ENCODE measurements at places on chromosomes 2 and 18.

- DNase-seq = no peak
These were observed 432.5 kb upstream of the LRRTM1 start for GRCh38 chr2:80737047-80737446.

GRCh38 chr2:194301946-194302345, 1355.1 kb upstream of the SLC39A10 start:
- no peak for DNase-seq

DNA sequence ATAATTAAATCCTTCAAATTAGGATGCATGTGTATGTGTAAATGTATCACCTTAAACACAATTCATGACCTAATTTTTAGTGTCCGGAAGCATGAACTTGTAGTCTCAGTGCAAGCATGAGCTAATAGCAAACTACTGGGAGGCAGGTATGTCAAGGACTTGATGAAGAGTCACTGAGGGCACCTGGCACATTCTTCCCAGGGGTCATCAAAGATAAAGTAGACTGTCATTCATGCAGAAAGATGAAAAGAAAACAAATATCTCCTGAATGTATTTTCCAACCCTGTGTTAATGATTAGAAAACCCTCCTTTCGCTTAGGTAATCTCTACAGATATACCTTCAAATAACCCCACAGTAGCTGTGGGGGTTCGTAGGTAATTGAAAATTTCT, 234.9 kb downstream of the SOCS6 start:
- DNase-seq = no peak

- DNase-seq = no peak
These were observed 108.9 kb upstream of the ITGA4 start for GRCh38 chr2:181348107-181348837.

DNA sequence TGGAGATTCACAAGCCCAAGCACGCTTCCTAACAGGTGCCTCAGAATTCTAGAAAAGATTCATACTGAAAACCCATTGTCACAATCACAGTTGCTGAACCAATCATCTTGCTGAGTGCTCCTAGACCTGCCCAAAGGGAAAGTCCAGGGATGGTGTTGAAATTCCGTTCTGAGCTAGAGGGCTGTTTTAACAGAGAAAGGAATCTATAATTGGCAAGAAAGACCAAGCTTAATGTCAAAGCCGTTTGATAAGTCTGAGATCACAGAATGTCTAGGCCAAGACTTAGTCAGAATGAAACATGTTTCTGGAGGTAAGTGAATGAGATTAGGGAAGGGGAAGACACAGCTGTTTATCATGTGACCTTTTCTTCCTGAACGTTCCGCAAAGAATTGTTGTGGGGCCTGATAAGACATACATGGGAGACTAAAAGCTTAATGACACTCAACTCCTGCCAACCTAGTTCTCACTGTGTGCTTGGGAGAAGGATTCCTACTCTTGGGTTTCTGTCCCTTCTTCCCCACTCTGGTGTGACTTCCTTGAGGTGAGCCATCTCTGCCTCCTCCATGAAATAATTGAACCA, 27.5 kb downstream of the PMAIP1 start:
- DNase-seq = no peak

GRCh38 chr2:233288663-233289062, 19.0 kb upstream of the SAG start:
- DNase-seq = no peak

DNA sequence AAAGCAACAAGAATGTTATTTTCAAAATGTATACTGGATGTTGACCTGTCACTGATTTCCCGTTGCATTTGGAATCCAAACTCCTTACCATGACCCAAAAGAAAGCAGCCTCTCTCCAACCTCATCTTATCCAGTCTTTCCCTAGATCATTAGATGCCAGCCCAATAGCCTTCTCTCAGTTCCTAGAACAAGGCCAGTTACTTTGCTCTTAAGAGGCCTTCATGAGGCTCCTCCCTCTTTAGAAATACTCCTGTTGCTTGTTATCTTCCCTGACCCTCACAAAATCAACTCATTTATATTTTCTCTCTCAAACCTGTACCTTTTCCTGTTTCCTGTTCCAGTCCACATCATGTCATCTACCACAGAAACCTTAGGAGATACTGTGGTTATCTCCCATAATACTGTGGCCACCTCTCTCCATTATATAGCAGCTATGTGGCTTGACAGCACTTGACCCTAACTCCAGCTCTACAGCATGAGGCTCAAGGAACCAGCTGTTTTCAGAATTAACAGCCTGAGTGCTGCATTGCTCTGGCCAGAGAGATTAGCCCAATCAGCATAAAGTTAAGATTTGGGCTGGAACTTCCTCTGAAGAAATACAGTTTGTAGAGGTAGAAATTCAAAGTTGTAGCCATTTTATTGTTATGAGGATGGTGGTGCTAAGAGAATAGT, 22.8 kb downstream of the SRBD1 start:
- no peak for DNase-seq

- DNase-seq = no peak
These were observed 48.0 kb downstream of the PID1 start for GRCh38 chr2:229223107-229223506.

GRCh38 chr18:24810561-24811305, 350.3 kb downstream of the HRH4 start:
- no peak for DNase-seq

DNA sequence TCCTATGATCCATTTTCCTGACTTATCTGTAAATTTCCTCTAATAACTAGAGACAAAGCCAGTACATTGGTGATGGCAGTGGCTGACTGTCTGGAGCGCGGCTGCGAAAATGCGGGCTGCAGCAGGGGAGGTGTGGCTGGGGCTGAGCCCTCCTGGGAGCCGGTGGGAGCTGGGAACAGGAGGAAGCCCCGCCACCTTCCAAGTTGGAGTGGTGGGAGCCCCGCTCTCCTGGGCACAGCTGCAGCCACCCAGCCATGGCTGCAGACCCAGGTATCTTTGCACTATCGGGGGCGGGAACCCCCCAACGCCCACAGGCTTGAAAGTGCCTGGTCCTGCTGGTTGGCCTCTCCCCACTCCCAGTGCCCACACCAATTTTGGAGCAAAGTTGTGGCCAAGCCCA, 633.0 kb upstream of the TMEFF2 start:
- DNase-seq = no peak

GRCh38 chr2:136021976-136022375, 36.5 kb upstream of the DARS1 start:
- no peak for DNase-seq

- DNase-seq = no peak
These were observed 5.0 kb upstream of the MYL12B start for GRCh38 chr18:3256693-3257626.

- no peak for DNase-seq
These were observed 81.4 kb downstream of the ACAA2 start for GRCh38 chr18:49731860-49732311.

GRCh38 chr2:36982467-36982866, 16.1 kb upstream of the STRN start:
- DNase-seq = no peak

DNA sequence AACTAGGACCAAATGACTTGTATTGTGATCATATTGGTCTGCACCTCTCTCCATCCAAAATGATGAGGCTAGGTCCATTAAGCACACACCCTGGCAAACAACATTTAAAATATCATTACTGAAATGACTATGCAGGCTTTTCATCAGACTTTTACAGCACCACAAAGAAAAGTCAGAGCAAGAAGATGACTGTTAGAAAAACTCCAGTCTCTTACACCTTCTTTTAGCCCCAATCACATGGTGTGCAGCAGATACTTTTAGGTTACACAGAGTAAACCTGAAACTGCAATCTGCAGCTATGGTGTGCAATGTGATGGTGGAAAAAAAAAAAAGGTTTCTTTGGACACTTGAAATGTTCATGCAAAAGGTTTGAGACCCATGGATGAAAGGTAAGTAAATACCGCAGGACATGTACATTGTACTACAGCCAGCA, 5.4 kb upstream of the POLI start:
- no peak for DNase-seq

GRCh38 chr2:224669449-224669848, 46.7 kb downstream of the CCDC195 start:
- no peak for DNase-seq

GRCh38 chr2:174794851-174795374, 30.6 kb upstream of the CHRNA1 start:
- no peak for DNase-seq

GRCh38 chr2:134431838-134432434, 178.1 kb downstream of the MGAT5 start:
- no peak for DNase-seq

DNA sequence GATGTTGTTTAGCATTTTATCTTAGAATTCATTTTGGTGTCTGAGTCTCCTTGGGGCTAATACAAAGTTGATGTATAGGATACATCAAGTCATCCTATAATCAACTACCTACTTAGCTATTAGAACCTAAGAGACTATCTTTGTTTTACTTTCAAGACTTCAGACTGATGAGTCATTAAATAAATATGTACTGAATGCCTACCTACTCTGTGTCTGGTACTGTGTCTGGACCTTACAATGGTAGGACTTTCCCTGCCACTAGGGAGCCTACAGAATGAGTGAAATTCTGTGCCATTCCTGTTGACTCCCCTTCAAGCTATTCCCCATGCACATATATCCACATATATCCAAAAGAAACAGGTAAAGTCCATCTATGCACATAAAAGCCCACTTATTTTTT, 114.5 kb downstream of the ERBB4 start:
- no peak for DNase-seq

GRCh38 chr2:1742681-1743395, 1.5 kb downstream of the PXDN start:
- no peak for DNase-seq

- DNase-seq = no peak
These were observed 173.1 kb downstream of the ANKRD30B start for GRCh38 chr18:14921031-14921430.

- no peak for DNase-seq
These were observed 1.9 kb downstream of the TANC1 start for GRCh38 chr2:158970241-158970751.

DNA sequence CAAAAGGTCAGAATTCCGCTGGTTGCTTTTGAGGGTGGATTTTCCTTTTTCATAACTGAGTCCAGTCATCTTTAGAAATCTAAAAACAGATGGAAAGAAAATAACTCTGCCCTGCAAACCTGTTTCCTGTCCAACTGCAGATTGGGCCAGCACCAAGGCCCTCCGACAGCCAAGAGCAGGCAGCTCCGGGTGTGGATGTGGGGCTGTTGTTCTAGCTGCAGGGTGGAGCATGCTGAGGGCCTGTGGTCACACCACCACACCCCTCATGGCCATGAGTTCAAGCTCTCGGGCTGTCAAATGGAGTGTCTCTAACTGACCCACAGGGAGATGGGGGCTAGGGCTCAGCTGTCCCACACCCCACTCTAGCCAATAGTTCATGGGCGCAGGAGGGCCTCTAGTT, 69.3 kb upstream of the BZW1 start:
- DNase-seq = no peak

GRCh38 chr2:151543876-151544275, 134.2 kb downstream of the RIF1 start:
- no peak for DNase-seq

- no peak for DNase-seq
These were observed 22.4 kb downstream of the TET3 start for GRCh38 chr2:74007121-74007520.

GRCh38 chr2:17971531-17972125, 93.2 kb downstream of the KCNS3 start:
- DNase-seq = no peak

DNA sequence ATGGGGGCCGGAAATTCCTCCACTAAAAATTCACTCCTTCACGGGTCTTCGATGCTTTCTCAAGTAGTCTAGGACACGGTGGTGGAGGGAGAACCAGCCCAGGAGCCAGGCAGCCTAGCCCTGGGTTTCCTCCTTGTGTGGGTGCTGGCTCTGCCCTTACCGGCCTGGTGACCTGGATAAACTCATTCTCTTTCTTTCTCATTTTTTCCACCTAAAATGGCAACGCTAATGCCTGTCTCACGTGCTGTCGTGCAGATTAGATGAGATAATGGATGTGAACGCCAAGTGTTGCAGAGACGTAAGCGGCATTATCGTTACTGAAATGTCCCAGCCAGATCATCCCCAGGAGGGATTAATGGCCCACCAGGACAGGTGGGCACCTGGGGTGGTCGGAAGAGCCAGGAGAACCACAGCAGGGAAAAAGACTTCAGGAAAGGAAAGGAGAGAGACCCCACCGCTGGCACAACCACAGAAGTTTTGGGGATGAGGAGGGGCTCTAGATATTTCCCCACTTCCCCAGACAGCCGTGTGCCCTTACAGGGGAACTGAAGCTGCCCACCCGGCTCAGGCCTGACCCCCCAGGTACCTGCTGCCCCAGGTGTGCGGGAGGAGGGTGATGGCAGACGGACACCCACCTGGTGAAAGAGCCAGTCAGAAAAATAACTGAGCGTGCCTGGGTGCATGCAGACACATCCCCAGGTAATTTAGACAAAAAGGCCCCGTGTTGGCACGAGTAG, 100.8 kb upstream of the ASAP2 start:
- no peak for DNase-seq

DNA sequence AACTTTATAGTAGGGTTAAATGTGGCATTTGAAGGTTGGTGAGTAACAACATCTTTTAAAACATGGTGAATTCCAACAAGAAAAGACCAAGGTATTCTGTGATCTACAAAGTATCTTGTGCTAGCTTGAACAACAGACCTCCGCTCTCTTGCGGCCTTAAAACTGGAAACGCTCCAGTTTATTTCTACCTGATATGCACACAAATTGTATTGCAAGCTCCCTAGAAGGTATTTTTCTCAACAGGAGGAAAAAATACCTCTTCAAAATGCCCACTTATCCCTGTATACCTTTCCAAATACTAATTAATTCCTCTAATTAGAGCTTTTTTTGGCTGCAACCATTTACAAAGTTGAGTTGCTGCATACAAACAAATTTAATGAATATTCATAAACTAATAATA, 69.5 kb downstream of the KCNH7 start:
- no peak for DNase-seq

DNA sequence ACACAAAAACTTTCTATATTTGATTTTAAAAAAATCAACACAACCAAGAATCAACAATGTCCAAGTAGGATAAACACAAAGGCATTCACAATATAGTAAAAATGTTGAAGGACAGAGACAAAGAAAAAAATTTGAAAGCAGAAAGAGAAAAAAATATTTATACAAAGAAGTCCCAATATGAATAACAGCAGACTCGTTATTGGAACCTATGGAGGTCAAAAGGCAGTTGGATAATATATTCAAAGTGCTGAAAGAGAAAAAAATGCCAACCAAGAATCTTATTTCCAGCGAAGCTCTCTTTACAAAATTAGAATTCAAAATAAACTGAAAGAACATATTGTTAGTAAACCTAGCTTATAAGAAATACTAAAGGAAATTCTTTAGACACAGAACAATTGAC, 859.5 kb downstream of the LRP1B start:
- no peak for DNase-seq

DNA sequence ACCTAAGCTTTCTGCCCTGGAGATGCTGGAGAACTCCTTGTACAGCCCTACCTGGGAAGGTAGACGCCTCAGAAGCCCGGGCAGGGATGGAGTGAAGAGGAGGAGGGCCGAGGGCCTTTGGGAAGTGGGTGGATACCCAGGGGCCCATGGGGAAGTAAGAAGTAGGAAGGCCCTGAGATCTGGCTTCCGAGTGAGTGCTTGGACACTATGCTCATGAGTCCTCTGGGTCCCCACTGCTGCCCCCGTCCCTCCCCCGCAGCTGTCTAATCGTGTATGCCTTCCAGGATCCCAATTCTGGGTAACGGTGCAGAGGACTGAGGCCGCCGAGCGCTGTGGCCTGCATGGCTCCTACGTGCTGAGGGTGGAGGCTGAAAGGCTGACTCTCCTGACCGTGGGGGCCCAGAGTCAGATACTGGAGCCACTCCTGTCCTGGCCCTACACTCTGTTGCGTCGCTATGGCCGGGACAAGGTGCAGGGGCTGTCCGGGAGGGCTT, 1.1 kb downstream of the DOK1 start:
- no peak for DNase-seq

All from NCI-H446 (cell line).